Memory B cell (primary cell): ENCODE measurements at places on chromosomes 3 and 15.

DNA sequence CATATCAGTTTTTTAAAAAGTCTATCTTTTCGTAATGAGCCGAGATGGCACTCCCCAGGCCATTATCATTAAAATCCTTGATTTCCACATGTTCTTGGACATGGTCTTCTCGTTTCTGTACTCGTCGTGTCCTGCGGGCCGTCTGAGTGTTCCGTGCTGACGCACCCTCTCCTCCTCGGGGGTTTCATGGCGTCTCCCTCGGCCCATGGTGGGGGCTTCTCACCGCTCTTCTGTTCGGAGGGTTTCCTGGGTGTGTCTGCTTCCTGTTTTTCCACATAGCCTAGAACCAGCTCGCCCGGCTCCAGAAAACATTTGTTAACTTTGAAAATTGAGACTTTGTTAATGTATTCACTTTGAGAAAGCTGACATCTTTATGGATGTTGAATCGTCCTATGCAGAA is 92.7 kb downstream of the VGLL4 start:
- no peak for DNase-seq

GRCh38 chr15:46278062-46278461 is 643.2 kb downstream of the SQOR start:
- DNase-seq: no peak

GRCh38 chr3:8972639-8973038 is 9.4 kb upstream of the RAD18 start:
- DNase-seq: no peak

GRCh38 chr3:184710870-184711492 is 883 bp downstream of the MAGEF1 start:
- DNase-seq: peak; percentile 27

GRCh38 chr3:84893211-84893610 is 65.6 kb upstream of the CADM2 start:
- DNase-seq: no peak

- no peak for DNase-seq
These were observed 139.8 kb downstream of the WDR76 start for GRCh38 chr15:43966646-43967045.

DNA sequence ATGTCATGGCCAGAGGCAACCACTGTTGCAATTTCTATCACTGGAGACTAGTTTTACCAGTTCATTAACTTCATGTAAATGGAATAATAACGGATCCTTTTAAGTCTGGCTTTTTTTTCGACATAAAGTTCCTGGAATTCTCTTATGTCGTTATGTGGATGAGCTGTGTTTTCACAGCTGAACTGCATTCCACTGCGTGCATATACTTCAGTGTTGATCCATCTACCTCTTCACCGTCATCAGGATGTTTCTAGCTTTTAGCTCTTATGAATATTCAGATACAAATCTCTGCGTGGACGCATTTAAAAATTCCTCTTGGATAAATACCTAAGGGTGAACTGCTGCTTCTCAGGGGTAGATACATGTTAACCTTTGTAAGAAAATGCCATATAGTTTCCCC is 15.6 kb upstream of the CYFIP1 start:
- no peak for DNase-seq

DNA sequence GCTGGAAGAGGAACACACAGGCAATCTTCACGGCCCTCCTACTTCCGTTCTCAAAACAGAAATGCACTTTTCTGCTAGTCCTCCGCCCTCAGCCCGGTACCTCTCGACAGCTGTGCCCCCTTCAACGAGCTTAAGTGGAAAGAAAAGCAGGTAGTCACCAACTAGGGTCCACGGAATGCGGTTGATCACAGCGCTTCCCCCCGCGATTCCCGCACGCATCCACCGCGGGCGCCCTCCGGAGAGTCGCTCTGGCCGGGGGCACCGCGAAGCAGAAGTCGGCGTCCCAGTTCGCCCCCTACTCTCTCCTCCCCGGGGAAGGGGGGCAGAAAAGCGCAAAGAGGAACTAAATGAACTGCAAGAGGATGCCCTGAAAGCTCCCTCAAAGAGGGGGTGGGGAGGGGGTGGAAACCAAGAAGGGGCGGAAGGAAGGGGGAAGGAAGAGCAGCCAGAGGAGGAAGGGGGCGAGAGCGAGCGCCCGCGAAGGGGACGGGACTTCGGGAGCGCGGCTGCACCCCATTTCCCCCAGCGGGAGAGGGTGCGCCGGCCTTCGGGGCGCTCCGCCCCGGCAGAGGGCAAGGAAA is 738 bp downstream of the ACAP2 start:
- DNase-seq: peak; percentile 65

GRCh38 chr3:6791161-6791560 is 69.8 kb upstream of the GRM7 start:
- no peak for DNase-seq

GRCh38 chr15:78044407-78045155 is 32.9 kb downstream of the TBC1D2B start:
- no peak for DNase-seq

GRCh38 chr3:151753846-151754245 is 20.1 kb downstream of the AADACL2 start:
- DNase-seq: no peak

DNA sequence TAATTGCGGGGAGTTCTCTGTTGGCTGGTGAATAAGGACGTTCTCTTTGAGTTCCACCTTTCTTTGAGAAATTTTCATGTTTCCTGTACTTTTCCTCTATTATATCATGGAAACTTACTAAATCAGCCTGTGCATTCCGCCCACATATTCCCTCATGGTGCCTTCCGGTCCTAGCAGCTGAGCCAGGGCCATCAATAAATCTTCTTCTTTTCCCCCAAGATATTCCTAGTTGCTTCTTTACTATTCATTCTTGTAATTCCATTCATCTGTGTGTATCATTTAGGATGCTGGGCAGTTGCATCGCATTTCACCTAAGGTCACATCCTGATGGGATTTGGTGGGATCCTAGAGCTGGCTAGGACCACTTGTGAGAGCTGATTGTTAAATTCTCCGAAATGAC is 139.2 kb downstream of the RBMS3 start:
- DNase-seq: no peak

DNA sequence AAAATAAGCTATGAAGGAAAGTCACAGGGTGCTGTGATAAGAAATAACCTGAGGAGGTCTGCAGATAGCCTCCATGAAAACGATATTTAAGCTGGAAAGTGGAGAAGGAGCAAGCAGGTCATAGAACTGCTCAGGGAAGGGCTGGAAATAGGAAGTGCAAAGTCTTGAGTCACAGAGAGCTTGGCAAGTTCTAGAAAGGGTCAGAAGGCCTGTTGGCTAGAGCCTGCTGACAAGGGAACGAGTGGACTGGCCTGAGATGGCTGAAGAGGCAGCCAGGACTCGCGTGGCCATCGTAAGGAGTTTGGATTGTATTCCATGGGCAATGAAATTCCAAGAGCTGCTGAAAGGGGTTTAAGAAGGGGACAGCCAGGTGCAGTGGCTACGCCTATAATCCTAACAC is 64.7 kb upstream of the IL12A start:
- DNase-seq: no peak

DNA sequence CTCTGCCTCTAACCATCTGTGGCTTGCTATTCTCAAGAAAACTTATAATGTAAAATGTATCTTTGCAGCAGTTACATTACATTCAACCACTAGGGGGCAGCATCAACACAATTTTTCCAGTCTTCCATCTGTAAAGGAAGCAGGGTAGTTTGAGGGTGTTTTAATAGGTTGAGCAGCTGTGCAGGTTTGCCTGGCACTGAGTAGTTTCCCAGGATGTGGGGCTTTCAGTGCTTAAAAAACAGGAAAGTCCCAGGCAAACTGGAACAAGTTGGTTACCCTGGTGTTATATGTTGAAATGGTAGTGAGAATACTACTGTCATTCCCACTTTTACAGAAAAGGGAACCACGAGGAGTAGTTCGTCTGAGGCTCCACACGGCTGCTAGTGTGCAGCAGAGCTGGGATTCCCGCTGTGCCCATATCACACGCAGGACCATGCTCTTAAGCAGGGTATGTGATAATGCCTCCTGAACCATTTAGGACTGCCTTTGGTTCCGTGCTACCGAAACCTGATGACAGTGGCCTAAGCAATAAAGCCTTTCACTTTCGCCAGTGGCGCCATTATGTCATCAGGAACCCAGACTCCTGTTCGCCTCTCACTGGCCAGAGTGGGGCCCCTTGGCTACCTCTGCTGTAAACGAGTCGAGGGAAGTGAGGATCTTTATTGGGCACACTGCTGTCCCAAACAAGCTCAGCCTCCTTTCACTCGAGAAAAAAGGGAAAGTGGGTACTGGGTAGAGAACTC is 64.7 kb upstream of the ZBTB38 start:
- DNase-seq: peak; percentile 64

- DNase-seq: no peak
These were observed 170.9 kb upstream of the TBC1D5 start for GRCh38 chr3:17913359-17913758.

DNA sequence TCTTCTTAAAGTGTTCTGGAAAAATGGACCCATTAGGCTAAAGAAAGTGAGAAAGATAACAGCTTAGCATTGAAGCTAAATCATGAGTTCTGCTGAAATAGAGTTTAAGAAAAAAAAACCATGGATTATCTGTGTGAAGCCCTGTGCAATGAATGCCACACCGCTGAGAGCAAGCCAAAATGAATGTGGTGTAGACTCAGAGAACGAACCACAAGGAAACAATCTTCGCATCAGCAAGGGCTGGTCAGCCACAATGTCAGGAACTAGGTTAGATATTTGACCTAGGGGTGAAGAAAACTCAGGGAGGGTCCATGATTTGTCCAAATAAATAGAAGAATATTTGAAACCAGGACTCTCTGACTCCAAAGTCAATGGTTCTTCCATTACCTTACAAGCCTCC is 91.4 kb upstream of the MEX3B start:
- no peak for DNase-seq

- no peak for DNase-seq
These were observed 4.1 kb upstream of the UNC13C start for GRCh38 chr15:53974121-53974520.
